ENCODE measurements at places on chromosomes 16 and 17. TPM values are rescaled to one million over a fixed set of nuclear protein-coding genes. Genes with fewer than 3 reads are reported as not detected.

GRCh38 chr17:33021731-33022408, 30.2 kb downstream of the SPACA3 start:
- DNase-seq, result no peak

GRCh38 chr17:71440513-71440912, 680.3 kb upstream of the SOX9 start:
- DNase-seq, result no peak

- DNase-seq, result no peak
Measured at GRCh38 chr17:70370816-70371215, 201.5 kb downstream of the KCNJ2 start.

The SCIMP gene
- 1.4 TPM for total RNA-seq

The ZG16B gene
- total RNA-seq, result 2.3 TPM

DNA sequence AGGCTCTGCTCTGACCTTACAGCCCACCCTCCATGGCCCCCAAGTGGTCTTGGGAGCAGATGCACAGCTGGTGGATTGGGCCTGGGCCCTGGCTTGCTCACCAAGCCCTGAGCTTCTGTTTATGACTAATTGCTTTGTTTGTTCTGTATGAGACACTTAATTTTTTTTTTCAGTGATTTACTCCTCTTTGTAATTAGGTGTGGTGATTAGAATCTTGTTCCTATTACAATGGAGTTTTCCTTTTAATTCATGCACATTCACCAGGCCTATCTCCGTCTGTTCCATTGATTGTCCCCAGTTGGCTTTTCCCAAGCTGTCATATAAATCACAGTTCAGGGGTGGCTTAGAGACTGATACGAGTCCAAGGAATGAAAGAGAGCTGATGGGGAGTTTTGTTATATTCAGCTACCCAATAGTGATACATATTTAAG, 242.3 kb downstream of the CCDC182 start:
- no peak for DNase-seq

DNA sequence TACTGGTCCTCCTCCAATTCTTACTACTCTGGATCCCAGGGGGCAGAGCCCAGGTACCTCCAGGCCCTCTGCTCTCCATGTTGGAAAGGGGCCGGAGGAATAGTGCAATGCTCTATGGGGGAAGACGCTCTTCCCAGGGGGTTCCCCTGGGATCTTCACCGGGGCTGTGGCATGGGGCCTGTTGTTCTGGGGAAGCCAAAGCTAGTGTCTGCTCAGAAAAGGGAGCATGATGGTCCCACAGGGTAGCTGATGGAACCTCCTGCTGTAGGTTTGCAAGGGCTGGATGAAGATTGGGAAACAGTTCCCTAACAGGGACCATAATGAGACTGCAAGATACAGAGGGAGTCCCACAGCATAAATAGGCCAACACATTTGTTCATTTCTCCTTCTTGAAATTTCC, 114.7 kb downstream of the IRX5 start:
- no peak for DNase-seq

- DNase-seq, result no peak
Measured at GRCh38 chr17:81409190-81409935, 14.1 kb downstream of the BAHCC1 start.

GRCh38 chr17:63571632-63572310, 21.5 kb downstream of the DCAF7 start:
- no peak for DNase-seq

GRCh38 chr17:13244513-13244912, 226.7 kb upstream of the ELAC2 start:
- no peak for DNase-seq

DNA sequence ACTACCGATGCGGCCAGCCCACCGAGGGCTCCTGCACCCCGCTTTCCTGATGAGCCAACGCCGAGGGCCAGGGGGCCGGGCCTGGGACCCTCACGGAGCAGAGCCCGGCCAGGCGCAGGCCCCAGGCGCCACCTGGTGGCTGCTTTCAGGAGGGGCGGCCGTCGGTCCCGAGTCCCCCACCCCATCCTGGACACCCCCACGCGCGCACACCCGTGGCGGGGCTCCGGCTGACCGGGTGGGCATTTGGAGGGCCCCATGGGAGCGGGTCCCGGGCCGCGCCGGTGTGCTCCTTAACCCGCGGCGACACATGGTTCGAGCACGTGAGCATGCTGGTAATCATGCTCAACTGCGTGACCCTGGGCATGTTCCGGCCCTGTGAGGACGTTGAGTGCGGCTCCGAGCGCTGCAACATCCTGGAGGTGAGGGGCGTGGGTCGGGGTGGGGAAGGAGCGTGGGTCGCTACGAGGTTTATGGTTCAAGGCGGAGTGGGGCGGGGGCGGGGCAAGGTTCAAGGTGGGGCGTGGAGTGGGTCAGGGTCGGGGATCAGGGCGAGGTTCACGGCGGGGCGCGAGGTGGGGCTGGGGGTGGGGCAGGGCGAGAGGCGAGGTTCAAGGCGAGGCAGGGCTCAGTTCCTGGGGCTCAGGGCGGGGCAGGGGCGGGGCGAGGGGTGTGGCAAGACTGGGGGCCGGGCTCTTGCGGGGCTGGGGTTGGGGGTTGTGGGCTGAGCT, 30.2 kb downstream of the TPSG1 start:
- peak; percentile 41 for DNase-seq

GRCh38 chr16:58530179-58530578, 14.9 kb downstream of the SETD6 start:
- DNase-seq, result no peak

Measured in naive thymus-derived CD4-positive, alpha-beta T cell (primary cell).